ENCODE measurements at places on chromosomes 4 and X.
A peak's percentile ranks its signal among the peaks of the same experiment; 100 is the strongest.

GRCh38 chr4:37765741-37766140 is 60.7 kb upstream of the PGM2 start:
- no peak for DNase-seq

GRCh38 chrX:13305108-13305507 is 14.7 kb downstream of the ATXN3L start:
- DNase-seq, result no peak

- no peak for DNase-seq
These were observed 135.8 kb downstream of the CDS1 start for GRCh38 chr4:84718699-84719098.

DNA sequence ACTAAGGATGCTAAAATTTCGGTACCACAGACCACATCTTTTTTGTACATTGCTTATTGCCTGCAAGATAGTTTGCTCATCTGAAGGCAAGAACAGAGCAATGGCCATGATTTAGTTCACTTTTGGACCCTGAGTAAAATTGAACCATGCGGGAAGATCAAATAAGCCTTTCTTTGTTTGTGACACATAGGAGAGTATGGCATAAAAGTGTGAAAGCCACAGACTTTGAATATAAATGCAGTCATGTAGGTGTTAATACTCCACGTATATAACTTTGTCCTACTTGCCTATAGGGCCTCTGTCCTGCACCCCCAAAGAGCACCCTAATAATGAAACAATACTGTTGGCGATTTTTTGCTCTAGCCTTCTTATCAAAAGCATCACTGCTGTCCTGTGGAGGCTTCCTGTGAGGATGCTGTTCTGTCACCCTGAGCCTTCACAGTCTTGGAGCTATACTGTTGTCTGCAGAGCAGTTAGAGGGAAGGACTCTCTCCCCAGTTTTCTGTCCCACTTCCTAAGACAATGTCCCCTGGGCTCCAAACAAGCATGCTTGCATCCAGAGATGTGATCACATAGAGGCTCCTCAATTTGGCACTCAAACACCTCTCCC is 10.2 kb upstream of the CXCL13 start:
- no peak for DNase-seq

DNA sequence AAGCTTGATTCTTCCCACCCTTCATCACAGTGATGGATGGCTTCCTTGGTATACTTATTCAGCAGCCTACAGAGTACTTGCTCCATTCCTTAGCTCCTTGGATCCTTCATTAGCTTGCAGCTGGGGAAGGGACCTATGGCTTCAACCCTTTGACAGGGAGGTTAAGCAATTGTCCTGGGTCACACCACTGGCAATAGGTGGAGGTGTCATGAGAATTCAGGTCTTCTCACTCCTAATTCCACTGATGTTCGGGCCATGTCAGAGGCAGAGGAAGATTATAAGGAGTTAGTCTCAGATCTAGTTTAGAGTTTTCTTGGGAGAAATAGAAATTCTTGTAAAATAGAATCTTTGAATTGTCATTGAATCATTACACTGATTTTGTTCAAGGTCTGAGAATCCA is 24.5 kb downstream of the EREG start:
- DNase-seq, result no peak

GRCh38 chr4:8041172-8041571 is 101.5 kb upstream of the AFAP1 start:
- DNase-seq, result no peak

DNA sequence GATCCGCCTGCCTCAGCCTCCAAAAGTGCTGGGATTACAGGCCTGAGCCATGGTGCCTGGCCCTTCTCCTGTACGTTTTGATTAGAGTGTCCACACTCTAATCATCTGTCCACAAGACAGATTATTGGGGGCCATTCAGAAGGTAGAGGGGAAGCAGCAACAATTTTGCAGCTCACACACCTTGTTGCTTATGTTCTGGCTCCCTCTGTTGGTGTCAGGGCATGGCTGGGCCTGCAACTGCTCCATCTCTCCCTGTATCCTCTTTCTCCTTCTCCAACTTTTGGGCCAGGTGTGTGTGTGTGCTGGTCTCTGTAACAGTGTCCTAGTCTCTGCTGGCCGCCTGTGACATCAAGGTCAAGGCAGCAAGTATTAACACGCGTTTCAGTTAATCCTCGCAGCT is 125.5 kb upstream of the MBNL3 start:
- no peak for DNase-seq

- no peak for DNase-seq
These were observed 56.1 kb downstream of the SLC7A11 start for GRCh38 chr4:138185859-138186645.

DNA sequence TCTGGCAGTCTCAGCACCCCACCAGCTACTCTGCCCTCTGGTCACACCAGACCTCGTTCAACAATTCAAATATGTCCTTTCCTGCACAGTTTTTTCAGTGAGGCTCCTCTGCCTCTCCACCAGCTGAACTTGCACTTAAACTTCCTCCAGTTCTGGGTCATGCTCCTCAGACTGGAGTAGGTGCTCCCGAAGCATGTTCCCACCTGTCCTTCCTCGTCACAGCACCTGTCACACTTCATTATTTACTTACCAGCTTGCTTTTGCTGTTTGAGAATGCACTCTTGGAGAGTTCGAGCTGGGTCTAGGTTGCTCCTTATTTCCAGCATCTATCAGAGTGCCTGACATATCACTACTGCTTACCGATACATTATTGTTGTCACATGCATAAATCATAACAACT is 144.8 kb upstream of the TTC29 start:
- no peak for DNase-seq

DNA sequence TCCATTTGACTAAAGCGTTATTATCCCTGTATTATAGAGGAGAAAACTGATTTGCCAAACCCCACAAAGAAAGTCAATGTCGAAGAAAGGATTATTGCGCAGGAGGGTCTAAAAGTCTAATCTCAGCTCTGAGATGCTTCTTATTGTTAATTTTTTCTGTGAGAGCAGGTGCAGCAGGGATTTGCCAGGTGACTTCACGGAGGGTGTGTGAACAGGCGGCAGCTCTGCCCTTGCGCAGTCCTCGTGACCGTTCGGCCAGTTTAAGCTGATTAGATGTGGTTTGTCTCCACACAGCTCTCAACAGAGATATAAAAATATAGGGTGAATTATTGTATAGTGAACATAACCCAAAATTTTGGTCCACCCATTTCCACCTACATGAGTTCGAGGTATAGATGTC is 28.5 kb downstream of the TENM3 start:
- DNase-seq, result no peak

DNA sequence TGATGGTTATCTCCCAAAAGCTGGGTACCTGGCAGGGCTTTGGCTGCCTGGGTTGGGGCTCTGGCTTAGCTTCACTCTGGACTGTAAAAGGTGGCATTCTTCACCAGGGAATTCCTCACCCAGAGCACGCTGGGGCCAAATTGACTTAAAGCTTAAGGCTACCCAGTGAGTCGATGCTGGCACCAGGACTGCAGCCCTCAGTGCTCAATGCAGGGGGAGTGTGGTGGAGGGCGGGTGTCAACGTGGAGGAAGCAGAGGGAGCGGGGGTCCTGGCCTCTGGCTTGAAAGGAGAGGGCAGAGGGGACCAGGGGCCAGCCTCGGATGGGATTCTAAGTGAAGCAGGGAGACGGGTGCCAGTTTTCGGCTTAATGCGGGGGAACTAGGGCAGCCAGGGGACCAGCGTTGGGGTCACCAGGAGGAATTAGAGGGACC is 446 bp upstream of the FAM50A start:
- DNase-seq, result no peak

DNA sequence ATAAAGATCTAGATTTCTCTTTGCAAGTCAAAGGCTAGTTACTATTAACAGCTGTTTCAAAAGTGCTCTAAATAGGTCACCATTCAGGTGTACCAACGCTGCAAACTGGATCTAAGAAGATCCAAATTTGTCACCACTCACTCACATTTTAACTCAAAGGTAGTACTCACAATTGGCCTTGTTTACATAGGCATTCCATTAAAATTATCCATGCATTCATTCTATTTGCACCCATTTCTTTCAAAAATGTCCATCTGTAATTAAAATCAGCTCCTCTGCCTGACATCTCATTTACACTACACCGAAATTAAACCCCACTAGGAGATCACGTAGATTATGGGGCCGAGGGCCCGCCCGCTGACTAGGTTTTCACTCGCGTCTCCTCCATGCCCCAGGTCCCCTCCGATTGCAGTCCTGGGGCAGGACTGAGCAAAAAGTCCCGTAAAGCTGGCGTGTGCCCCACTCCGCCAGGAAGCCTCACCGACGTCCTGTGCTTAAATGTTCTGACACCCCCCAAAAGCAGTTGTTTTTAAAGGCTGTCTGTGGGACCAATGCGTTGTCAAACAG is 1.3 kb upstream of the ING2 start:
- no peak for DNase-seq

- no peak for DNase-seq
These were observed 70.8 kb upstream of the BCOR start for GRCh38 chrX:40168480-40169011.

GRCh38 chr4:157221426-157221894 is 932 bp downstream of the GRIA2 start:
- DNase-seq, result no peak

- no peak for DNase-seq
These were observed 57.4 kb upstream of the SORBS2 start for GRCh38 chr4:185869427-185869826.

DNA sequence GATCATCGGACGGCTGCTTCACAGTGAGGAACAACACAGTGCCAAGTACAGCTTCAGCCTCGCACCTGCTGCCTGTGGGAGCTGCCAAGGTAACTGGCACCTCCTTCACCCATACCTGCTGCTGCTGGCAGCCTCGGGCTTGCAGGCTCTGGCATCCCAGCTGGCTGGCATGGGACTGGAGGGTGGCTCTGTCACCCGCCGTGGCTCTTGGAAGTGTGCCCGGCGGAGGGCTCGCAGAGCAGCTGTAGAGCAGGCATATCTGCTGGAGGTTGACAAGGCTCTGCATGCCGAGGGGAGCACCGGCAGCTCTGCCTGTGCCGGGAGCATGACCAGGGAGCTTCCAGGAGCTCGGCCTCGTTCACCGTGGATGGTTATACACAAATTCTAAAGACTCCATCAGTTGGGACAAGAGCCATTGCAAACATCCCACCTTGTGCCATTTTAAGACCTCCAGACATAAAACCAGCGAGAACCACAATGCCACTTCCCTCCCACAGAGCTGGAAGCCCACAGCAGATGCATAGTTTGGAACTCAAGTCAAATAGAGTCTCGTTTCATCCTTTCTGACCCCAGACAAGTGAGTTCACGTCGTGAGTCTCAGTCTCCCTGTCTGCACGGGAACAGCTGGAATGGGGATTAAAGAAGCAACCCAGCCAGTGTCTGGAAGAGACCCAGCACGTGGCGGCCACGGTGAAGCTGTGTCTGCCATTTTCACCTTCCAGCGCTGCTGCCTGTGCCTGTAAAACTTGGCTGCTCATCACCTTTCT is 84.3 kb upstream of the PSAPL1 start:
- DNase-seq, result no peak

DNA sequence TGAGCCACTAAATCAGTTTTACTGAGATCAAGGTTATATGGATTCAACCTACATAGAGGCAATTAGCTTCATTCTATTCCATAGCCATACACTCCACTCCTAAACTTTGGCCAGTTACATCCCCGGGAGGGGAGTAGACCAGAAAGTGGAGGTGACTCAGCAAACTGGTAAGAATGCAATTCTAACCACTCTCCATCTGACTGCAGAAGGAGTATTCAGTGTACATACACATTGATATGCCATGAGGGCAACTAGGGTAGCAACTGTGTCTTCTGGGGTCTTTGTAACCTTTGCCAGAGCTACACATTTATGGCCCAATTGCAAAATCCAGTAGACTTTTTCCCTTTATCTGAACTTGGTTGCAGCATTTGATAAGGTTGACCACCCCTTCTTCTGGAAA is 7.6 kb downstream of the SLC25A43 start:
- no peak for DNase-seq

- DNase-seq, result no peak
These were observed 528.7 kb downstream of the TMA16 start for GRCh38 chr4:164023214-164023613.

DNA sequence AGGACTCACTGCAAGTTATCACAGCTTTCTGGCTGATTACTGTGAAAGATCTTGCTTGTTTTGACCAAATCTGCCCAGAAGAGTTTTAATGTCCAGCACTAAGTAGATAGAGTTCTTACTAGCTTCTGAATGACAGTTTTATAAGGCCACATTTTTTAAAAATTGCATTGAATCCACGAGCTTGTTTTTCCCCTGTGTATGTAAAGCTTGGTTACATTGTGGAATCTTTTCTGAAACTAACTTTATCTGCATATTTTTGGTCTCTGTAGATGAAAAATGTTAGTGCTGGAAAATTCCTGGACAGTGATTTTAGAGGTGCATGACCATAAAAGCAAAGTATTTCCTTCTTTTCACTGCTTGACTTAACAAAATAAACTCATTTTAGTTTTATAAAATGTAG is 650.3 kb upstream of the FAM241A start:
- no peak for DNase-seq

GRCh38 chrX:139739138-139739537 is 31.2 kb upstream of the MCF2 start:
- DNase-seq, result no peak

- DNase-seq, result no peak
These were observed 214.1 kb upstream of the GEMIN8 start for GRCh38 chrX:14243823-14244222.

DNA sequence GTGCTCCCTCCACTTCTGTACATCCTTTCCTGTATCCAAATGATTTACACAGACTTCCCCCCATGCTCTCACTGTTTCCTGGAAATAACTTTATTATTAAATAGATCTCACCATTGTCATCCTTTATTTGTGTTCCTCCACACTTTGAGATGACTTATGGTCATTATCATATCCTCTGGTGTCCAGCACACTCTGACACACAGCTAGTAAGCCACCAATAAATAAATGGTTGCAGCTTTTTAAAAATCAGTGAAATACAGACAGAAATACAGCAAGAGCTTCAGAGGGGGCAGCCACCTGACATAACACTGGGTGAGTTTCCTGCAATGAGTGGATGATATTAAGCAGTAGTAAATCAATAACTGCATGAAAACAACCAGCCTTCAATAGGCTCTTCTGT is 2036.4 kb upstream of the AGA start:
- DNase-seq, result no peak

- no peak for DNase-seq
These were observed 142.3 kb downstream of the RCHY1 start for GRCh38 chr4:75371915-75372314.

- DNase-seq, result peak; percentile 8
These were observed 108.0 kb downstream of the ITM2A start for GRCh38 chrX:79259073-79259689.

GRCh38 chrX:48715072-48715471 is 18.5 kb downstream of the SUV39H1 start:
- no peak for DNase-seq

- DNase-seq, result no peak
These were observed 94.9 kb upstream of the PJA1 start for GRCh38 chrX:69260169-69260568.

- DNase-seq, result no peak
These were observed 84.2 kb downstream of the CAMK2D start for GRCh38 chr4:113677325-113677724.

- no peak for DNase-seq
These were observed 103.2 kb downstream of the ARHGAP6 start for GRCh38 chrX:11562570-11562969.

GRCh38 chrX:153365670-153366069 is 31.7 kb downstream of the ZNF275 start:
- no peak for DNase-seq
